Left forelimb (tissue), 1 donor: ENCODE measurements at places on chromosomes 2 and 18.

GRCh38 chr2:199111458-199111857 is 346.3 kb downstream of the SATB2 start:
- no peak for DNase-seq

DNA sequence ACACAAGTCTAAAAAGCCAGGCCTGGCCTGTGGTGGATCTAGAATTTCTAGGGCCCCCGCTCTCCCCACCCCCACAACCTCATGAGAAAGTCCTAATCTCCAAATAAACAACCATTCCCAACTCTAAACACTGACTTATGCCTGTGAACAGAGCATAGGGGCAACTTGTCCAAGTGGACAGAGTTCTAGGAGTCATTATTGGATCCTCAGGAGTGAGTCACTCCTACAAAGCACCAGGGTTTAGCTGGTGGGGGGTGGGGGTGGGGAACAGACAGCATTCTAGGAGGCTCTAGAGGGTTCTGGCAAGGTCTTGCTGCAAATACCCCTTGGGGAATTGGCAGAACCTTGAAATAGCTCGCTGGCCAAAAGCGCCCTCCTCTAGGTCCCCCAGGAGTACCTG is 83.3 kb downstream of the ZCCHC2 start:
- no peak for DNase-seq

GRCh38 chr2:217755027-217755745 is 247.6 kb downstream of the TNS1 start:
- DNase-seq: no peak

DNA sequence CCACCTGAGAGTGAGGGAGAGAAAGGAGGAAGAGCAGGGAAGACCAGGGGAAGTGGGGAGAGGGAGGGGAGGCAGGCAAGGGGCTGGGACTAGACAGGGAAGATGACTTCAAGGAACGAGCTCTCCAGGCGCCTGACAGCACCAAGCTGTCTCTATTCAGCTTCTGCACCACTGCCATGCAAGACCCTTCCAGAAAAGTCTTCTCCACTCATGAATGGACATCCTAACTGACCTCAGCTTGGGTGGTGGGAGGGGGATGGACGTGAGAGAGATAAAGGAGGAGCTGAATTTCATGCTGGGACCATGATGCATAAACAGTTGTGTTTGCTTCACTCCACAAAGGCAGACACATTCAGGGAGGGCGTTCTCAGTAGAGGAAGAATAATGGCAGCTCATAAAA is 206.4 kb upstream of the ARL4C start:
- DNase-seq: no peak

- no peak for DNase-seq
Measured at GRCh38 chr18:46469186-46469915, 187.7 kb downstream of the LOXHD1 start.

- DNase-seq: peak; percentile 90
Measured at GRCh38 chr2:231198291-231199173, at the start of gene ARMC9. ARMC9 (plus strand) TSS chr2:231198631; CDS start chr2:231206239, 7,608 bp downstream.
